ENCODE measurements at places on chromosomes 5 and 9. TPM values are rescaled to one million over a fixed set of nuclear protein-coding genes. Genes with fewer than 3 reads are reported as not detected.

Gene SOHLH1
- total RNA-seq, result not detected

- no peak for DNase-seq
These were observed 24.3 kb upstream of the PRRC1 start for GRCh38 chr5:127492854-127493738.

- no peak for DNase-seq
These were observed 60.2 kb upstream of the DMAC1 start for GRCh38 chr9:7859701-7860334.

GRCh38 chr9:84828046-84828445, 158.5 kb downstream of the NTRK2 start:
- DNase-seq, result no peak

All from thyroid gland (tissue), 4 donors.